Neural crest cell (in vitro differentiated cells): ENCODE measurements at places on chromosomes 13 and 19. TPM values are rescaled to one million over a fixed set of nuclear protein-coding genes. Genes with fewer than 3 reads are reported as not detected.

Gene NKG7
- total RNA-seq, result not detected in 2 replicates

Gene KLK14
- total RNA-seq, result 0.26 and 0.75 TPM in 2 replicates

Gene DMKN
- total RNA-seq, result not detected in 2 replicates

Gene KASH5
- total RNA-seq, result not detected in 2 replicates

Gene SMG9
- 87.0 and 87.6 TPM in 2 replicates for total RNA-seq

Gene OR10H2
- not detected in 2 replicates for total RNA-seq

Gene ZNF780B
- total RNA-seq, result 27.3 and 28.5 TPM in 2 replicates

Gene SLITRK5
- total RNA-seq, result 5.3 and 5.4 TPM in 2 replicates

Gene SERPINE3
- not detected in 2 replicates for total RNA-seq

Gene EBI3
- total RNA-seq, result not detected in 2 replicates

Gene NKPD1
- 0.16 and 0.39 TPM in 2 replicates for total RNA-seq

Gene LGALS14
- not detected in 2 replicates for total RNA-seq

GRCh38 chr19:56837492-56838023, 3.0 kb downstream of the PEG3 start:
- DNase-seq, result no peak
- H3K27ac ChIP-seq, result no peak overlapping the region
- H3K36me3 ChIP-seq, result peaks cover 17% of the 10 kb centered on the region

- H3K36me3 ChIP-seq, result peaks cover 3% of the 10 kb centered on the region
- H3K4me1 ChIP-seq, result peaks cover under 1% of the 10 kb centered on the region
- no peak for DNase-seq
Measured at GRCh38 chr13:32790731-32791130, 204.5 kb downstream of the PDS5B start.

GRCh38 chr13:77828799-77829198, 89.8 kb downstream of the EDNRB start:
- no peak for DNase-seq
- H3K4me1 ChIP-seq, result peaks cover 63% of the 10 kb centered on the region
- H3K27ac ChIP-seq, result peak overlapping the region; percentile 83
- no peak overlapping the region for H3K4me3 ChIP-seq
- peaks cover 6% of the 10 kb centered on the region for H3K36me3 ChIP-seq

GRCh38 chr13:44738463-44738862, 162.3 kb upstream of the TSC22D1 start:
- no peaks in the 10 kb centered on the region for H3K36me3 ChIP-seq
- DNase-seq, result no peak

DNA sequence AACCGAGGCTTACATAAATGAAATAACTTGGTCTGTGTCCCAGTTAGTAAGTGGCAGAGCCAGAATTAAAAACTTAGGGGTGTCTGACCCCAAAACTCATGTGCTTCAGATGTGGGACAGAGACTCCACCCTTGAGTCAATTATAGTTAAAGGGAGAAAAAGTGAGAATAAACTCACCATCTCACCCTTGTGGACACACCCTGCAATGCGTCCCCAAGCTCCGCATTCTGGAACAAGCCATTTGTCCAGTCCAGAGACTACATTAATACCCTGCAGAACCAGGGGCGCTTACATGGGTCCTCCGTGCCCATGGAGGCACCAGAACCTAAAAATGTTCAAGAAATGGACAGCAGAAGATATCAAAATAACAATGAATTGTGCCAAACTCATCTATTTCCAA, 207.0 kb upstream of the ZNF507 start:
- no peak overlapping the region for H3K27ac ChIP-seq
- no peak for DNase-seq
- H3K4me3 ChIP-seq, result no peak overlapping the region
- no peaks in the 10 kb centered on the region for H3K36me3 ChIP-seq

GRCh38 chr13:76636829-76637228, 249.4 kb downstream of the KCTD12 start:
- H3K4me1 ChIP-seq, result peaks cover 45% of the 10 kb centered on the region
- DNase-seq, result no peak
- H3K36me3 ChIP-seq, result no peaks in the 10 kb centered on the region
- no peak overlapping the region for H3K27ac ChIP-seq
- H3K4me3 ChIP-seq, result no peak overlapping the region

GRCh38 chr19:1624458-1624857, 19.2 kb upstream of the UQCR11 start:
- H3K27me3 ChIP-seq, result peaks cover 2% of the 10 kb centered on the region
- H3K27ac ChIP-seq, result no peak overlapping the region

- H3K4me1 ChIP-seq, result peaks cover 15% of the 10 kb centered on the region
- no peak overlapping the region for H3K27ac ChIP-seq
- H3K4me3 ChIP-seq, result no peak overlapping the region
- no peaks in the 10 kb centered on the region for H3K27me3 ChIP-seq
Measured at GRCh38 chr13:109436841-109437240, 349.5 kb downstream of the IRS2 start.

DNA sequence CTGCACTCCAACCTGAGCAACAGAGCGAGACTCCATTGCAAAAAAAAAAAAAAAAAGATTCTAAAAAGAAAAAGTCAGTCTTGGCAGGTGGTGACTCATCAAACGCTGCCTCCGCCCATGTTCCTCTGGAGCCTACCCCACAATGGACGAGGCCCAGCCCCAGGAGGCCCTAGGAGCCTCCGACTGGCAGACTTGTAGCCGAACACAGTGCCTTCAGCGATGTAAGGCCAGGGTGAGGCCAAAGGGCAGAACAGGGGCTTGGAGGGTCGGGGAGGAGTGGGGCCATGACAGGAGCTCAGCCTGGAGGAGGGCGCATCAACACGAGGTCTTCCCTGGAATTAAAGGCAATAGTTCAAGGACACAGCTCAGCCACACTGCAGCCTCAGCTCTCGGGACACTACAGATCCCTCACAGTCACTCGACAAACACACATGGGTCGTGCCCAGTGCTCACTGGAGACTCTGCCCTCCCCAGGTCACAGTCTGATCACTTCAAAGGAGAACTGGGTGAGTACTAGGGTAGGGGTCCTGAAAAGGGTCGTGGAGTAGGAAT, 5.1 kb downstream of the USE1 start:
- H3K36me3 ChIP-seq, result peaks cover 2% of the 10 kb centered on the region
- peak overlapping the region; percentile 47 for H3K4me3 ChIP-seq
- no peak overlapping the region for H3K27ac ChIP-seq
- peaks cover 19% of the 10 kb centered on the region for H3K4me1 ChIP-seq
- no peak for DNase-seq

GRCh38 chr13:29472332-29472961, 123.0 kb downstream of the SLC7A1 start:
- H3K36me3 ChIP-seq, result no peaks in the 10 kb centered on the region
- H3K27ac ChIP-seq, result peak overlapping the region; percentile 19
- no peaks in the 10 kb centered on the region for H3K4me1 ChIP-seq
- no peaks in the 10 kb centered on the region for H3K27me3 ChIP-seq
- H3K4me3 ChIP-seq, result no peak overlapping the region

DNA sequence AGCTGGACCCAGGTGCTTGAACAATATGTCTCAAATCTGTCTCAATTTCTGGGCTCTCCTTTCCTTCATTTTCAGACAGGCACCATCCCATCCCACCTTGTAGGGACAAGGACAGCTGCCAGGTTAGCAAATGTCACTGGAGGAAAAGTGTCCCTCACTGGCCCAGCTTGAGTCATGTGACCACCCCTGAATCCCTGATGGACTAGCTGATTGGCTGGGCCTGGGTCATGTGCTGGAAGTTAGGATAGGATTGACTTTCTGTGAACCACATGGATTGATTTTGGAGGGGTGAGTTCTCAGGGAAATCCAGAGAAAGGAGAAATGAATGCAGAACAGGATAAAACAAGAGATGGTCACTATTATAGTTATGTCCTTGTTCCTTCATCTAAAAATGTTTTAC, 28.2 kb upstream of the FXYD3 start:
- no peaks in the 10 kb centered on the region for H3K36me3 ChIP-seq
- H3K27ac ChIP-seq, result no peak overlapping the region
- H3K4me3 ChIP-seq, result no peak overlapping the region
- no peaks in the 10 kb centered on the region for H3K27me3 ChIP-seq
- DNase-seq, result no peak

GRCh38 chr19:1847684-1848398, 442 bp downstream of the REXO1 start:
- H3K27ac ChIP-seq, result peak overlapping the region; percentile 97
- no peaks in the 10 kb centered on the region for H3K36me3 ChIP-seq
- peaks cover 16% of the 10 kb centered on the region for H3K4me1 ChIP-seq
- no peaks in the 10 kb centered on the region for H3K27me3 ChIP-seq
- DNase-seq, result no peak
- peak overlapping the region; percentile 94 for H3K4me3 ChIP-seq

DNA sequence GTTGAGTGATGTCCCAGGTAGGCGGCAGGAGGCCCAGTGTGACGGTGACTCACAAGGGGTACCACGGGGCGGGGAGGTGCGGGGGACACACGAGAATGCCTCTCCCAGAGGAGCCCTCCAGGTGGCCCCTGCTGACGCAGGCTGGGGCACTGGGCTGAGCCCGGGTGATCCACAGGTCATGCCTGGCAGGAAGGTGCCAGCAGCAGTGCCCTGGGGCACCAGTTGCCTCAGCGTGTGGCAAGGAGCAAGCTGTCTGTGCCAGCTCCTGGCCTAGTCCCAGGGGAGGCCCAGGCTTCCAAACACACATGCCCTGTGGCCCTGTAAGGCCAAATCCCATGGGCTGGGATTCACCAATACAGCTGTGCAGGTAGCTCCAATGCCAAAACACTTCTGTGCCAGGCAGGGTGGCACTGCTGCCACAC, 28.0 kb downstream of the AKT2 start:
- peaks cover 6% of the 10 kb centered on the region for H3K4me1 ChIP-seq
- DNase-seq, result no peak
- H3K36me3 ChIP-seq, result peaks cover 8% of the 10 kb centered on the region
- no peak overlapping the region for H3K27ac ChIP-seq
- H3K27me3 ChIP-seq, result no peaks in the 10 kb centered on the region
- H3K4me3 ChIP-seq, result no peak overlapping the region

- peaks cover 16% of the 10 kb centered on the region for H3K4me1 ChIP-seq
- DNase-seq, result no peak
Measured at GRCh38 chr13:75422028-75422427, 59.9 kb downstream of the TBC1D4 start.

GRCh38 chr13:32224916-32225315, 90.2 kb downstream of the ZAR1L start:
- no peak overlapping the region for H3K4me3 ChIP-seq
- no peaks in the 10 kb centered on the region for H3K27me3 ChIP-seq
- H3K36me3 ChIP-seq, result no peaks in the 10 kb centered on the region
- no peak for DNase-seq

- peaks cover 47% of the 10 kb centered on the region for H3K4me1 ChIP-seq
- peak overlapping the region; percentile 72 for H3K27ac ChIP-seq
- no peaks in the 10 kb centered on the region for H3K27me3 ChIP-seq
- DNase-seq, result no peak
- H3K36me3 ChIP-seq, result peaks cover 3% of the 10 kb centered on the region
Measured at GRCh38 chr13:23639674-23640073, 69.5 kb downstream of the TNFRSF19 start.

- DNase-seq, result no peak
- H3K36me3 ChIP-seq, result peaks cover 6% of the 10 kb centered on the region
- H3K4me1 ChIP-seq, result no peaks in the 10 kb centered on the region
- no peaks in the 10 kb centered on the region for H3K27me3 ChIP-seq
Measured at GRCh38 chr13:73440296-73440895, 381.6 kb downstream of the KLF5 start.

- peaks cover 9% of the 10 kb centered on the region for H3K4me1 ChIP-seq
- no peak for DNase-seq
- no peak overlapping the region for H3K27ac ChIP-seq
- no peak overlapping the region for H3K4me3 ChIP-seq
- H3K27me3 ChIP-seq, result no peaks in the 10 kb centered on the region
Measured at GRCh38 chr13:51553531-51553930, 30.7 kb upstream of the WDFY2 start.

GRCh38 chr19:43623889-43624670, 4.7 kb upstream of the ZNF428 start:
- peak overlapping the region; percentile 73 for H3K4me3 ChIP-seq
- peaks cover 9% of the 10 kb centered on the region for H3K27me3 ChIP-seq
- H3K4me1 ChIP-seq, result peaks cover 51% of the 10 kb centered on the region
- peaks cover 31% of the 10 kb centered on the region for H3K36me3 ChIP-seq
- DNase-seq, result no peak
- peak overlapping the region; percentile 62 for H3K27ac ChIP-seq

- no peak overlapping the region for H3K27ac ChIP-seq
- H3K27me3 ChIP-seq, result peaks cover 63% of the 10 kb centered on the region
- no peaks in the 10 kb centered on the region for H3K36me3 ChIP-seq
Measured at GRCh38 chr13:110562036-110562597, 595 bp upstream of the RAB20 start.

DNA sequence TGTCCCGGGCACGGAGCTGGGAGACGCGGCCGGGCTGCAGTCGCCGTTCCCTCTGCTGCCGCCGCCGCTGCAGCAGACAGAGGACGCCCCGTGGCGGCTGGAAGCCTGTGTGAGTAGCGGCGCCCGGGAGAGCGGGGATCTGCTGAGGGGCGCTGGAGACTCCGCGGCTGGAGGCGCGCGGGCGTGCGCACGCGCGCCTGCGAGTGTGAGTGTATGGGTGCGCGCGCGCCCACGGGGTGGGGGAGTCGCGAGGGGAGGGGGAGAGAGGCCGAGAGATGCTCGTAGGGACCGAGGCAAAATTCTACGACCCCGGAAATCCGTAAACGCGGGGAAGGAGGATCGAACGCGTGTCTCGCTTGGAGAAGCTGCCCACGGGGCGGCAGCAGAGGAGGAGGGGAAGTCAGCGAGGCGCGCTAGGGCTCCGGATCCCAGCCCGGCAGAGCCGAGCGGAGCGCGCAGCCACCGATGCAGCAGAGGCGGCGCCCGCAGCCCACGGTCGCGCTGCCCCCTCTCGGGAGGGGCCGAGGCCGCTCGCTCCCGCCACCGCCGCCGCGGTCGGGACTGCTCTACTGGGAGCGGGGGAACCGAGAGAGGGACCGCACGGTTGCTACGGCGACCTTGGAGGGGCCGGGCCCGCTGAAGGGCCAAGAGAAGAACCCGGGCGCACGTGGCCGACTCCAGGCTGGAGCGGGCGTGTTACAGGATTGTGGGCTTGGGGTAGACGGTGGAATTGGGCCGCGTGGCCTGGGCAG, at the start of gene ENOX1:
Gene ENOX1 (minus strand): TSS at position 207 of the 752 bp plus-strand sequence.
- peak within 1 kb of the TSS; percentile 91 for H3K4me3 ChIP-seq
- peaks cover 31% of the 10 kb centered on the region for H3K4me1 ChIP-seq
- H3K27ac ChIP-seq, result peak within 1 kb of the TSS; percentile 93

DNA sequence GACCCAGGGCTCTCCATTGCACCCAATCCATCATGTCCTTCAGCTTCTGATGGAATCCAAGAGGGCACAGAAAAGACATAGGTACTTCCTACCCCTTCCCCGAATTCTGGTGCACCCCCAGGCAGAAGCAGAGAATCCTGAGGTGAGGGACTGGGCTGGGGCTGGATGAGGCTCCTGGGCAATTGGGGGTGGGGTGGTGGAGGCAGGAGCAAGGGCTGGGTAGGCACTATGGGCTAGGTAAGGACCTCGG, 2.7 kb upstream of the KCNC3 start:
- DNase-seq, result no peak
- H3K36me3 ChIP-seq, result peaks cover 9% of the 10 kb centered on the region

- H3K4me1 ChIP-seq, result no peaks in the 10 kb centered on the region
- no peak overlapping the region for H3K4me3 ChIP-seq
- H3K27me3 ChIP-seq, result no peaks in the 10 kb centered on the region
Measured at GRCh38 chr19:21697698-21698097, 69.7 kb downstream of the ZNF100 start.

- H3K27me3 ChIP-seq, result peaks cover 36% of the 10 kb centered on the region
- H3K4me1 ChIP-seq, result peaks cover 10% of the 10 kb centered on the region
- DNase-seq, result no peak
- H3K27ac ChIP-seq, result no peak overlapping the region
- no peaks in the 10 kb centered on the region for H3K36me3 ChIP-seq
Measured at GRCh38 chr13:113763961-113764792, 5.2 kb downstream of the TMEM255B start.

- peak overlapping the region; percentile 99 for H3K4me3 ChIP-seq
- peaks cover 26% of the 10 kb centered on the region for H3K4me1 ChIP-seq
- DNase-seq, result no peak
- H3K36me3 ChIP-seq, result peaks cover 18% of the 10 kb centered on the region
- H3K27ac ChIP-seq, result peak overlapping the region; percentile 99
Measured at GRCh38 chr19:5690955-5691821, 1.1 kb downstream of the RPL36 start.
